ENCODE measurements at places on chromosomes 5 and 9. TPM values are rescaled to one million over a fixed set of nuclear protein-coding genes. Genes with fewer than 3 reads are reported as not detected.

RNF183 gene
- not detected for total RNA-seq

LCN6 gene
- total RNA-seq = not detected

NDUFB6 gene
- total RNA-seq = 57.8 TPM

SELENOP gene
- total RNA-seq = not detected

DPYSL3 gene
- 0.34 TPM for total RNA-seq

GARIN3 gene
- total RNA-seq = 0.25 TPM

SLC34A3 gene
- not detected for total RNA-seq

KIAA1958 gene
- total RNA-seq = 8.2 TPM

ANKRD33B gene
- total RNA-seq = 23.2 TPM

ERAP2 gene
- 32.0 TPM for total RNA-seq

PCDHA4 gene
- total RNA-seq = not detected

SLC6A19 gene
- not detected for total RNA-seq

FOXD1 gene
- 0.34 TPM for total RNA-seq

FGD3 gene
- total RNA-seq = 37.8 TPM

ARAP3 gene
- total RNA-seq = 7.0 TPM

TNC gene
- total RNA-seq = 2.0 TPM

CDH9 gene
- not detected for total RNA-seq

TLX3 gene
- total RNA-seq = not detected

STC2 gene
- 13.8 TPM for total RNA-seq

UBAC1 gene
- total RNA-seq = 33.5 TPM

PCDHB13 gene
- total RNA-seq = not detected

DOCK2 gene
- total RNA-seq = 174 TPM

ANKRD18A gene
- total RNA-seq = 3.2 TPM

ARID3C gene
- total RNA-seq = 0.25 TPM

PCDHGA12 gene
- 0.08 TPM for total RNA-seq

LECT2 gene
- not detected for total RNA-seq

PDE6A gene
- total RNA-seq = not detected
